Activated CD4-positive, alpha-beta T cell treated with anti-CD3 and anti-CD28 coated beads for 24 hours (primary cell): ENCODE measurements at places on chromosomes 2 and 18.

- DNase-seq: no peak
Measured at GRCh38 chr2:118845005-118845521, 2.4 kb downstream of the EN1 start.

DNA sequence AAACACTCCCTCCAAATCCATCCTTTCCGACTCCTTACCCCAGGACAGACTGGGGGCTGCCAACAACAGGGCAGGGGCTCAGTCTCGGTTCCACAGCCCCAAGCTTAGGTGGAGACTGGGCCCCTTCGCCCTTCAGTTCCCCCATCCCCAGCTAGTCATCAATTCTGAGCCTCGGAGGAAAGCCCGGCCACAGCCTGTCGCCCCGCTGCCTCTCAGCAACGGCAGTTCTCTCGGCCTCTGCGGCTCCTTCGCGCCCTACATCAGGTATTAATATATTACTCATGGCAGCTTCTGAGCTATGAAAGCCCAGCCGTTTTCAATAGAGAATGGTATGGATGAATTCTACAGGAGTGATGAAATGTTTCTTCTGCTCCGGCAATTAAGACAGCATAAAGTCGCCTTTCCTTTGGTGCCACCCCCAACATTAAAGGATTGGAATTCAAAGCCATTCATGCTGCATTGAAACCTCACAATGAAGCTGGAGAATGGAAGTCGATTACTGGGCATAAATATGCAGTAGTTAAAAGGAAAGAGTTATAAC, 2.8 kb downstream of the HDAC4 start:
- no peak for DNase-seq

- DNase-seq: no peak
Measured at GRCh38 chr2:107804608-107805498, 21.8 kb upstream of the RGPD4 start.

DNA sequence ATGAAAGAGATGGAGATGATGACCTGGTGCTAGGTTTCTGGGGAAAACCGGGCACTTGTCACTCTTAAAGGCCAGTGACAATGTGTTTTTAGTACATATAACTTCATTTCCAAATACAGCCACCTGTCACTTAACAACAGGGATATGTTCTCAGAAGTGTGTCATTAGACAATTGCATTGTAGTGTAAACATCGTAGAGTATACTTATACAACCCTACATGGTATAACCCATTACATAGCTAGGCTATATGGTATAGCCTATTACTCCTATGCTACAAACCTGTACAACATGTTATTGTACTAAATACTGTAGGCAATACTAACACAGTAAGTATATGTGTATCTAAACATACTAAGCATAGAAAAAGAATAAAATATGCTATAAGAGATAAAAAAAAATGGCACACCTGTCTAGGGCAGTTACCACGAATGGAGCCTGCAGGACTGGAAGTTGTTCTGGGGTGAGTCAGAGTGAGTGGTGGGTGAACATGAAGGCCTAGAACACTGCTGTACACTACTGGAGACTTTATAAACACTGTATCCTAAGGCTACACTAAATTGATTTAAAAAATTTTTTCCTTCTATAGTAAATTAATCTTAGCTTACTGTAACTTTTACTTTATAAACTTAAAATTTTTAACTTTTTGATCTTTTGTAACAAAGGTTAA, 123.2 kb downstream of the THADA start:
- DNase-seq: no peak

DNA sequence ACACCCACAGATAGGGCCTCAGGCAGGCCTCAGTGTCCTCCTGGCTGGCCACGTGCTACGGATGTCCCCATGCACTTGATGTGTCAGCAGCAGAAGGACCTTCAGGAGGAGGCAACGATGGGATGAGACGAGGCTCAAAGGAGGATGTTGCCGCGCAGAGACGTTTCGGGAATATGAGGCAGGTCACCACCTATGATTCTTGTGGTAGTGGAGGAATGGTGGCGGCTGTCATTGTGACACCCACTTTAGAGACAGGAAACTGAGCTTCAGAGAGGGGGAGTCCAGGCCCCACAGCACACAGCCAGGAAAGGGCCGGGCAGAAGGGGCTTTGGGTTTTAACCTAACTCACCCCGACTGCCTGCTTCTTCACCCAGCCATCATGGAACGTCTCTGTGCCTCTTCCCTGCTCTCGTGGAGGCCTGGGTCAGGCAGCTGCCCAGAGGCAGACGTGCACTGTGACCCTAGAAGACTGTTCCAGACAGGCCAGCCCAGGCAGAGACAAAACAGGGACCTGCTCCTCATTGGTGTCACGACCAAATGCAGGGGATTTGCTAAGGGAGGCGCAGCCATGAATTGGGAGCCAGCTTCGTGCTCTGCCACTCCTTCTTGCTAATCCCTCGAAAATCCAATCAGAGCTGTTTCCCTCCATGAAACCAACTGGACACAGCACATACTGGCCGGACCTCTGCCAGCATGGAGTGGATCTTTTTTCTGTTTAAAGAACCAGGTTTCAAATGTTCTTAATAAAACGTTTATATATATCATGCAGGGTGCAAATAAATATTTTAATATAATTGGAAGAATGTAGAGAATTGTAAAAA, 169.2 kb downstream of the ASB1 start:
- DNase-seq: no peak

- DNase-seq: no peak
Measured at GRCh38 chr2:122182616-122183355, 427.3 kb downstream of the TSN start.

DNA sequence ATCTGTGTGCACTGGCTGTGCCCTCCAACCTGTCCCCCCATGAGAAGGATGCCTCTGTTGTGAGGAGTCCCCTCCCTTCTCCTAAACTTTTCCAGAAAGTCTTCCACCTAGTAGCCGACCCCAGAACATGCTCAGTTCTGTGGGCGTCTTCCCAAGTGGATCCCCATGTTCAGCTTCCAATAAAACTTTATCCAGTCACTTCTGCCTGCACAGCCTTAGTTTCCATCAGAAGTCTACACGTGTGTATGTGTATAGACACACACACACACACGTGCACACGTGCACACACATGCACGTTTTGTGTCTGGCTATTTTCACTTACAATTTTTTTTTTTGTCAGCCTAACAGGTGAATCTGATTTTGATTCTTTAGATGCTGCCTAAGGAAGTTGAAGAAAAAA, 115.1 kb downstream of the RTP5 start:
- DNase-seq: no peak

DNA sequence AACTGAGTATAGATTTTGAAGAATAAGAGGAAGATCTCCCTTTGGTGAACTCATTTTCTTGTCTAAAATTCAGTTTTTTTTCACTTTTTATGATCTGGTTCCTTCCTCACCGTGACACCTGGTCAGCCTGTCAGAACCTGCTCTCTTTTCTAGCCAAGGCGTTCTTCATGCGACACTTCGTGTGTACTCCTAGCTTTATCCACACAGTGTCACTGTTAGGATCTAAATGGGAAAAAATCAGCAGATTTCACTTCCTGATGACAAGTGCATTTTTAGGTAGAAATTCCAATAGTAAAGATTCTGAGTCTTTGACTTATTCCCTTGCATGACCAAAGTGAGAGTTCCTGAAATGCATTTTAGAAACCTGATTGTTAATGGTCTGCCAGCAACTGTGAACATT, 89.8 kb downstream of the KLHL14 start:
- DNase-seq: no peak

- no peak for DNase-seq
Measured at GRCh38 chr2:35468245-35468644, 887.3 kb upstream of the CRIM1 start.

DNA sequence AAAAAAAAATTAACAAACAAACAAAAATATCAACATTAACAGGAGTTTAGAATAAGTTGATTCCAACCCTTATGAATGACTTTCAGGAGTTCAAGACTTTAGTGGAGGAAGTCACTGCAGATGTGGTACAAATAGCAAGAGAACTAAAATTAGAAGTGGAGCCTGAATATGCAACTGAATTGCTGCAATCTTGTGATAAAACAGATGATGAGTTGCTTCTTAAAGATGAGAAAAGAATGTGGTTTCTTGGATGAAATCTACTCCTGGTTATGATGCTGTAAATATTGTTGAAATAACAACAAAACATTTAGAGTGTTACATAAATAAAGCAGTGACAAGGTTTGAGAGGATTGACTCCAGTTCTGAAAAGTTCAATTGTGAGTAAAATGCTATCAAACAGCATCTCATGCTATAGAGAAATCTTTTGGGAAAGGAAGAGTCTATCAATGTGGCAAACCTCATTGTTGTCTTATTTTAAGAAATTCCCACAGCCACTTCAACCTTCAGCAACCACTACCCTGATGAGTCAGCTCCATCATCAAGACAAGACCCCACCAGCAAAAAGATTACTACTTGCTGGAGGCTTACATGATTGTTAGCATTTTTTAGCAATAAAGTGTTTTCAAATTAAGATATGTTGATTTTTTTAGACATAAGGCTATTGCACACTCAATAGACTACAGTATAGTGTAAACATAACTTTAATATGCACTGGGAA, 42.7 kb upstream of the TAF4B start:
- no peak for DNase-seq

DNA sequence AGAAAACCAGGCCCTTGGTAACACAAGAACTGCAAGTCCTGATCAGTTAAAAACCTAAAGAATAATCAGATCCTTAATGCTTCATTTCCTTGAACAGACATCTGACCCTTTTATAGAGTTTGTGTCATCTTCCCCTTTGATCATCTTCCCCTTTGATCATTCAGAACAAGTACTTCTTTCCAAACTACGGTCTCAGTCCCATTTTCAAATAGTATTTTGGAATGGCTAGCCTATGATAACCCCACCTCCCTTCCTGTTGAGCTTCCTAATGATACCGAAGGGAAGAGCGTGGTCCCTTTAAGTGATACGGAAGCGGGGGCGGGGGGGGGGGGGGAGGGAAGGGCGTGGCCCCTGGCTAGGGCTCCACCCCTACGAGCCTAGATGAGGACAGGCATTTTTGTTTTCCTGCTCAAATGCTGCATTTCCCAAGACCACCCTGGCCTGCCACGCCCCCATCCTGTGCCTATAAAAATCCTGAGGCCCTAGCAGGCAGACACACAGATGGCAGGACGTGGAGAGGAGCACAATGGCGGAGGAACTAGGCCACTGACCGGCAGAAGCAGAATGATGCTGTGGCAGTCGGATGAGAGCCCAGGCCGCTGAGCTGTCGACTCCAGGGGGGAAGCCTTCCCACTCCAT, 24.1 kb upstream of the CHRNA1 start:
- DNase-seq: no peak

DNA sequence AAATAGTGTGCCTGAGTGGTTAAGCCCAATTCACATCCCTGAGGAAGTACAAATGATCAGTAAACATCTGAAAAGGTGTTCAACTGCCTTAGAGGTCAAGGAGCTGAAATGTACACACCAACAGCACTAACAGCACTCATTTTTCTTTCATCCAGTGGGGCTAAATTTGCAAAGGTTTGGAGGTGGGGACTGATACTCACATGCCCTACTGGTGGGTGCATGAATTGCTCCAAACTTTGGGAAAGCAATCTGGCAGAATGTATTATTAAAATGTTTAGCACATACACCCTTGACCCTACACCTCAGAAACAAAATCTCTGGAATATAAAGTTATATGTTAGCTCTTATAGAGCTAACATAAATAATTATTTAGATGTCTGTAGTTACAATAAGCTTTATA, 19.0 kb upstream of the FAM178B start:
- DNase-seq: no peak

DNA sequence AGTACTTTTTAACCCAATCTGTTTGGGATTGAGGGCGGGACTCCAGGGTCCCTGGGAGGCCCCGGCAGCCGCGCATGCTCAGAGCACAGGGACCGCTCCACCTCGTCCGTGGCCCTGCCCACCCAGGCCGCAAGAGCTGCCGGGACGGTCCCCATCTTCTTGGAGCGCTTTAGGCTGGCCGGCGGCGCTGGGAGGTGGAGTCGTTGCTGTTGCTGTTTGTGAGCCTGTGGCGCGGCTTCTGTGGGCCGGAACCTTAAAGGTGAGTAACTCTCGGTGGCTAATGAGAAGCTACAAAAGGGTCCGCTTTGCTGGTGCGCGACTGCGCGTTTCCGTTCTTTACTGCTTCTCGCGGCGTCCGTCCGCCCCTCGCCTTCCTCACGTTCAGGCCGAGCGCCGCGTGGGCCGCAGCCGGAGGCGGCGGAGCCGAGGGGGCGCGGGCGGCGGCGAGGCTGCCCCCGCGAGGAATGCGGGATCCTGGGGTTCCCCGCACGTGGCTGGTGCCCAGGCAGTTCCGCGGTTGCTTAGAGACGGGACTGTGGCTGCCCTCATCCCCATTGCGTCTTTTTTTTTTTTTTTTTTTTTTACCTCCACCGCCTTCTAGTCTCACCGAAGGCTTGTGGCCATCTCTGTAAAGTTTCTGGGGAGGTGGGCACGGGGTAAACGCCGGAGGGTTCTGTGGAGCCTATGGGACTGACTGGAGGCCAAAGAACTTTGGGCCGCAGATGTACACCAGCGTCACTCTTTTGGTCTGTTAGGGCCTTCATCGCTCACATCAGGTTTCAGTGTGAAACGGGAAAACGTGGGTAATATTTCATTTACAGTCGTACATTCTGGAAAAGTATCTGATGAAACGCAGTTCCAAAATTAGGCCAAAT, at the start of gene SSB:
SSB (plus strand) TSS at position 154 of the 875 bp plus-strand sequence. CDS start 2,090 bp downstream, outside the sequence.
- DNase-seq: peak; percentile 94

- DNase-seq: no peak
Measured at GRCh38 chr2:38254796-38255195, 122.3 kb downstream of the ATL2 start.

DNA sequence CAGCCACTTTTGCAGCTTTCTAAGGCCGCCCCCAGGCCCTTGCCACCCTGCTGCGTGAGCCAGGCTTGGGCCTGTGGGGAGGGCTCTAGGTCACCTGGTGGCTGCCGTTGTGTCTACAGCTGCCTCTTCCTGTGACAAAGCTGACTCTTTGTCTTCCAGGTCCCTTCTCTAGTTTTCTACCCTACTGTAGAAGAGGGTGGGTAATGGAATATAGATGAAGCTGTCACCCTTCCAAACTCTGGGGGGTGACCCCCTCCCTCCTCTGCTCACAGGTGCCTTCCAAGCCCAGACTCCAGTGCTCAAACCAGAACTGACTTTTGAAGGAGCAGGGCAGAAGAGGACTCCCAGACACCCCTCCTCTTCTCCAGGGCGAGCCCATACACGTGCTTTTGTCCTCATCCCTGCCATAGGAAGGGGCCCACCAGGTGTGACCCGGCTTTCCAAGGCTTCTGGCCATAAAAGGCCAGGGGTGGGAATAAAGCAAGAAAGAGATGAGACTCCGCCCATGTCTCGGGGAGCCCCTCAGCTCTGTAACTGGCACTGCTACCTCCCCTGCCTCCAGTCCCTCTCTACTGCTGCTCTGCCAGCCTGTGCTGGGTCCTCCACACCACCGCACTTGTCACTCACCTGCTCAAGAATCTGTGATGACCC, 17.9 kb upstream of the SDC1 start:
- DNase-seq: no peak

GRCh38 chr2:197560146-197560665, 44.3 kb downstream of the MOB4 start:
- DNase-seq: no peak

DNA sequence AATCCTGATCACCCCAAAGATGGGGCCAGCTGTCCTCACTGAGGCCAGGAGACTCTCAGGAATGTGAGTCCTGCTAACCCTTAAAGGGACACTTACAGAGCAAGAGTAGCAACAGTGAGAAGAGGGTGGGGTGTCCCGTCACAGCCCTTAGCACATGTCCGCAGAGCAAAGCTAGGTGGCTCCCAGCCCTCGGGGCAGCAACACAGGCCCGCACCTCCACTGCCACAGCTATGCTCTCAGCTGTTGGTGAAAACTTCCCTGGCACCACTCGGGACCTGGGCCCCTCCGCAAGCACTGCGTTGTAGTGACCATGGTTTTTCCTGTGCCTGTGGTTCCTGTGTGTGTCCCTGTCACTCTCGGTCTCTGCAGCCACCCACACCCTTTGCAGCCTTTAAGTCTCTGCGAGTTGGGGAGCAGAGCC, 76.4 kb upstream of the UXS1 start:
- no peak for DNase-seq
